ENCODE measurements at places on chromosomes 7 and 10. TPM values are rescaled to one million over a fixed set of nuclear protein-coding genes. Genes with fewer than 3 reads are reported as not detected.

- no peak for DNase-seq
These were observed 1.3 kb upstream of the BLVRA start for GRCh38 chr7:43757073-43757720.

Gene CPA4
- not detected for total RNA-seq

GRCh38 chr7:106736508-106737201 lies 75.7 kb upstream of the CCDC71L start:
- DNase-seq, result no peak

- DNase-seq, result peak; percentile 72
These were observed 117.3 kb downstream of the FAM53B start for GRCh38 chr10:124626759-124627380.

- DNase-seq, result peak; percentile 19
These were observed 16.8 kb upstream of the GPR15LG start for GRCh38 chr10:84156768-84157167.

- DNase-seq, result no peak
These were observed 320.0 kb upstream of the C7orf33 start for GRCh38 chr7:148270576-148270975.

- DNase-seq, result no peak
These were observed 422.7 kb downstream of the SORCS3 start for GRCh38 chr10:105063796-105064195.

- no peak for DNase-seq
These were observed 104.5 kb downstream of the MACC1 start for GRCh38 chr7:20112696-20113095.

Gene ZNF775
- total RNA-seq, result 5.0 TPM

Gene GPAM
- 6.3 TPM for total RNA-seq

DNA sequence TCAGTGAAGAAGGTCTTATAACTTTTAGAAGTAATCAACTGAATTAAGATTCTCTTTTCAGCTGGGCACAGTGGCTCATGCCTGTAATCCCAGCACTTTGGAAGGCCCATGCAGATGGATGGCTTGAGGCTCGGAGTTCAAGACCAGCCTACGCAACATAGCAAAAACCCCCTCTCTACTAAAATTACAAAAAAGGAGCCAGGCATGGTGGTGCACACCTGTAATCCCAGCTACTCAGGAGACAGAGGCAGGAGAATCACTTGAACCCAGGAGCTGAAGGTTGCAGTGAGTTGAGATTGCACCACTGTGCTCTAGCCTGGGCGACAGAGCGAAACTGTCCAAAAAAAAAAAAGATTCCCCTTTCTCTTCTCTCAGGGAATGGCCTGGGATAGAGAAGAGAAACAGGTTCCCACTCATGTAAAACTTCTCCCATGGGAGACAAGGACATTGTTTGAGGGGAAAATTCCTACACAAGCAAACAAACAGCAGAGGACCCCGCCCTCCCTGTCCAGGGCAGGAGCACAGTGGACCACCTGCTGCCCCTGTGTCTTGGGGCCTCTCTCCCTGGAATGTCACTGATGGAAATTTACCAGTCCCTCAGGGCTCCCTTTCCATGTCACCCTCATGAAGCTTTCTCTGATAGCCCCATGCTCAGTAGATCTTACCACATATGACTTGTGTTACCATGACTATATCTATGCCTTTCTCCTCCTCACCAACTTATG lies 5.6 kb downstream of the IL2RA start:
- peak; percentile 45 for DNase-seq

GRCh38 chr7:142709921-142710320 lies 39.4 kb upstream of the PRSS1 start:
- DNase-seq, result no peak

DNA sequence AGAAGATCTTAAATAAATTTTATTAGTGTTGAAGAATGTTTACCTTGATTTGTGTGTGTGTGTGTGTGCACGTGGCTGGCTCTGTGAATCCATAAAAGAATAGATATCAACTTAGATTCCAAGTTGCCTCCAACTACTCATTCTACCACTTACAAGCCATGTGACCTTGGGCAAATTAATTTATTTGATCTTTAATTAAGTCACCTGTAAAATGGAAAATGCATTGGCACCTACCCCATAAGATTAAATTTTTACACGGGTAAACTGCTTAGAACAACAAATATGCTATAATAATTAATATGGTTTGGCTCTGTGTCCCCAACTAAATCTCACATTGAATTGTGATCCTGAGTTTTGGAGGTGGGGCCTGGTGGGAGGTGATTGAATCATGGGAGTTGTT lies 604.9 kb upstream of the NRG3 start:
- DNase-seq, result no peak

Measured in activated naive CD4-positive, alpha-beta T cell treated with anti-CD3 and anti-CD28 coated beads, Interleukin-2, amount 50 U/mL, for 72 hours (primary cell).